ENCODE measurements at places on chromosomes 6 and 20.

- no peak for DNase-seq
Measured at GRCh38 chr6:51684603-51685002, 402.8 kb downstream of the PKHD1 start.

DNA sequence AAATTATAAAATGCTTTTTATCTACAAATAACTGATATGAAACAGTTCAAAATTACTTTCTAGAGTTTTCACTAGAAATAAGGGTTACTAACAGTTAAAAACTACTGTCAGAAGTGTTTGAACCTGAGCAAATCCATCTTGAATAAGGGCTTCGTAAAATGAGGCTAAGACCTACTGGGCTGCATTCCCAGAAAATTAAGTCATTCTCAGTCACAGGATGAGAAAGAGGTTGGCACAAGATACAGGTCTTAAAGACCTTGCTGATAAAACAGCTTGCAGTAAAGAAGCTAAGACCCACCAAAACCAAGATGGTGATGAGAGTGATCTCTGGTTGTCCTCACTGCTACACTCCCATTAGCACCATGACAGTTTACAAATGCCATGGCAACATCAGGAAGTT, 93.7 kb downstream of the PLG start:
- DNase-seq, result peak; percentile 74

DNA sequence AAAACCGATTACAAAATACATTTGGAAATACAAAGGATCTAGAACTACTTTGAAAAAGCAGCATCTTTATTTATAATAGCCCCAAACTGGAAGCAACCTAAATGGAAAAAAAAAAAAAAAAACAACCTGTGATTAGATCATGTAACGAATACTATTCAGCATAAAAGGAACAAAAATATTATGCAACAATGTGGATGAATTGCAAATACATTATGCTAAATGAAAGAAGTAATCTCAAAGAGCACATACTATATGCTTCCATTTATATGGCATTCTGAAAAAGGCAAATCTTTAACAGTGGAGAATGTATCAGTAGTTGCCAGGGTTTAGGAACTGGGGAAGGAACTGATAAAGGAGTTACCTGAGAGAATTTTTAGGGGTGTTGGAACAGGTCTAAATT, 28.9 kb downstream of the IRAK1BP1 start:
- DNase-seq, result no peak

GRCh38 chr20:23143986-23144690, 58.0 kb upstream of the CD93 start:
- no peak for DNase-seq

- DNase-seq, result no peak
Measured at GRCh38 chr6:13446381-13446780, 41.0 kb downstream of the GFOD1 start.

- no peak for DNase-seq
Measured at GRCh38 chr6:10381133-10381829, 33.6 kb downstream of the TFAP2A start.

GRCh38 chr20:51634257-51634656, 91.7 kb upstream of the NFATC2 start:
- DNase-seq, result no peak

GRCh38 chr6:121609281-121609680, 173.8 kb downstream of the GJA1 start:
- DNase-seq, result no peak

GRCh38 chr6:55474382-55474781, 104.6 kb downstream of the HMGCLL1 start:
- DNase-seq, result peak; percentile 20
